Activated CD4-positive, alpha-beta T cell treated with anti-CD3 and anti-CD28 coated beads, Interleukin-2, amount 10 ng/mL, durations not matched to agents 7 days and 5 days (primary cell): ENCODE measurements at places on chromosomes 13 and 19.

GRCh38 chr19:14250870-14251269 lies 44.9 kb upstream of the ADGRL1 start:
- H3K36me3 ChIP-seq: no peaks in the 10 kb centered on the region
- H3K4me1 ChIP-seq: peaks cover 20% of the 10 kb centered on the region
- DNase-seq: no peak

DNA sequence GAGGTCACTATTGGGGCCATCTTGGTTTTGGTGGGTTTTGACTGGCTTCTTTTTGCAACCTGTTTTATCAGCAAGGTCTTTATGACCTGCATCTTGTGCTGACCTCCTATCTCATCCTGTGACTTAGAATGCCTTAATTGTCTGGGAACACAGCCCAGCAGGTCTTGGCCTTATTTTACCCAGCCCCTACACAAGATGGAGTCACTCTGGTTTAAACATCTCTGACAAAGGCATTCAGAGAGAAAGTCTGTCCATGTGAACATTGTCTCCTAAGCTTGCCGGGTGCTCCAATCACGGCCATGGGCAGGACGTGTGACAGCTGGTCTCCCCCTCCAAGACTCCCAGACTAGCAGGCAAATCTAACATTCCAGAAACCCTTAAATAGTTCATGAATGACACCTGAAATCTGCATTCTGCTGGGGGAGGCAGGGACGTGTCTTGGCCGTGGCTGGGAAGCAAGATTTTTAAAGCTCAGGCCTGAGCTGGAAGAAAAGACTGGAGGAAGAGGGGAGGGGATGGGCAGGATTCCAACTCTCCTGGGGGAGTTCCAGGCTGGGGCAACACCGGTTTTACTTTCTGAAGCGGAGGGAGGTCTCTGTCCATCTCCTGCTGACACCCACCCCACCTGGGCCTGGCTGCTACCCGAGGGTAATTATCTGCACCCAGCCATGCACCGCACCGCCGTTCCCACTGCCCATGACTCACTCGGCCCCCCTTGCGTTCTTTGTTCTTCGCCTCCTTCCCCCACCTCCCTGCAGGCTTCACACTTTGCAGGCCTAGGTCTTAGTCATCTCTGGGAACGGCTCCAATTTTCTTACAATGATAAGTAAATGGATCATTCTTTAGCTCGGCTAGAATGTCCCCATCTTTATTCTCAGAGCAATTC lies 11.6 kb upstream of the OR1M1 start:
- no peak for DNase-seq
- H3K4me3 ChIP-seq: no peak overlapping the region
- no peaks in the 10 kb centered on the region for H3K36me3 ChIP-seq
- H3K27ac ChIP-seq: no peak overlapping the region

DNA sequence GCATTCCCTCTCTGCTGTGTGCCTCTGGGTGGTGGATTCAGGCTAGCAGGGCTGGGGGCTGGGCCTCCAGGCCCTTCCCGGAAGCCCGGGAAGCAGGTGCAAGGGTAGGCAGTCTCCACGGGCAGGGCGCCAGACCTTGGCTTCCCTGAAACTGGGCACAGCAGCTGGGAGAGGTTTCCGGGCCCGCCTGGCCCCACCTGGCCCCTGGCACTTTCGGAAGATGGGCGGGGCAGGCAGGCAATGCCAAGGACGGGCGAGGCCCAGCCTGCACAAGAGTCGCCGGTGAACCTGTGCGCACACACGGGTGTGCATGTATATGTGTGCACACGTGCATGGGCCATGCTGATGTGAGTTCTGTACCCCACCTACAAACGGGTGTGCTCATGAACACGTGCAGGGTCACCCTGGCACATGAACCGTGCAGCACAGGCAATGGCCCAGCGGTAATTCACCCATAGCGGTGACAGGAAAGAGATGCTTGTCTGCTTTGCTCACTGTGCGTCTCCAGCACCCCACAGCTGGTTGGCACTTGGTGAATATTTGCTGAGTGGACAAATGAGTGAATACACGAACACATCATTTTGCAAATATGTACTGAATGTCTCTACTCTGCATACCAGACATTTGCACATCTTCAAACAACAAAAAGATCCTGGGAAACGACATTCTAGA lies 15.3 kb downstream of the GADD45B start:
- DNase-seq: no peak
- H3K4me3 ChIP-seq: no peak overlapping the region
- H3K27ac ChIP-seq: no peak overlapping the region
- peaks cover 44% of the 10 kb centered on the region for H3K4me1 ChIP-seq
- H3K36me3 ChIP-seq: peaks cover 4% of the 10 kb centered on the region
- peaks cover 53% of the 10 kb centered on the region for H3K27me3 ChIP-seq

- H3K4me1 ChIP-seq: no peaks in the 10 kb centered on the region
- no peak for DNase-seq
- H3K27ac ChIP-seq: no peak overlapping the region
- no peaks in the 10 kb centered on the region for H3K36me3 ChIP-seq
Measured at GRCh38 chr13:79937771-79938216, 403.1 kb downstream of the SPRY2 start.
